ENCODE measurements at places on chromosomes 7 and 10.
A peak's percentile ranks its signal among the peaks of the same experiment; 100 is the strongest.

DNA sequence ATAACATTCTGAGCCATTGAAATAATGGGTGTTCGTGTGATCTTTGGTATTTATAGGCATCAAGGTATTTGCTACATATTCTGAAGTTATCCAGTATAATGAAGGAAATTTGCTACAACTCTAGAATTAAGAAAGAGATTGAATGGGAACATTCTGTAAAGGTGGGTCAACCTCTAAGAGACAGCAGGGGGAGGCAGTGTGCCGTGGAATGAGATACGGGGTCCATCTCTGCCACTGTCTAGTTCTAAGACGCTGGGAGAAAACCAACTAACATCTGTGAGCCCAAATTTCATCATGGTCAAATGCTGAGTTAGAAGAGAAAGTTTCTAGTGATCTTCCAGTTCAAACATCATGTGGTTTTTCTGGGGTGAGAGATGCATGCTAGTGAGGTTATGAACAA is 368.9 kb downstream of the SORCS1 start:
- peak; percentile 24 for DNase-seq

DNA sequence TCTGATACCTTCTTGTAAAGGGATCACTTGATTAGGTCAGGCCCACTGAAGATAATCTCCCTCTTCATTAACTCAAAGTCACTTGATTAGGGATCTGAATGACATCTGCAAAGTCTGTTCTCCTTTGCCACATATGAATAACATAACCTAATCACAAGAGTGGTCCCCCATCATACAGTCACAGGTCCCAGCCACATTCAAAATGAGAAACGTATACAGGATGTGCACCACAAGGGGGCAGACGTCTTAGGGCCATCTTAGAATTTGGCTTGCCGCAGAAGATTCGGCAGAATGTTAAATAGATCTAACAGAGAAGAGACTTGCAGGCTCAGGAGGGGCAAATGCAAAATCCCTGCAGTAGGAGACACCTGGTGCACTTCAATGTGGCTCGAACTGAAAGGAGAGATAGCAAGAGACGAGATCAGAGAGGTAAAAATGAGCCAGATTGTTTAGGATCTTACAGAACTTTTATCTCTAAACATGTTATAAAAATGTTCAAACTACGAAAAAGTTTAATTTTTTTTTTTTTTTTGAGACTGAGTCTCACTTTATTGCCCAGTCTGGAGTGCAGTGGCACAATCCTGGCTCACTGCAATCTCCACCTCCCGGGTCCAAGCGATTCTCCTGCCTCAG is 10.4 kb upstream of the SMC3 start:
- DNase-seq, result peak; percentile 83

GRCh38 chr10:93475871-93476270 is 6.3 kb downstream of the MYOF start:
- DNase-seq, result no peak

- DNase-seq, result no peak
Measured at GRCh38 chr7:24135003-24135817, 148.8 kb upstream of the NPY start.

- no peak for DNase-seq
Measured at GRCh38 chr7:47511699-47512370, 70.1 kb downstream of the TNS3 start.
